ENCODE measurements at places on chromosomes 6 and 20.

DNA sequence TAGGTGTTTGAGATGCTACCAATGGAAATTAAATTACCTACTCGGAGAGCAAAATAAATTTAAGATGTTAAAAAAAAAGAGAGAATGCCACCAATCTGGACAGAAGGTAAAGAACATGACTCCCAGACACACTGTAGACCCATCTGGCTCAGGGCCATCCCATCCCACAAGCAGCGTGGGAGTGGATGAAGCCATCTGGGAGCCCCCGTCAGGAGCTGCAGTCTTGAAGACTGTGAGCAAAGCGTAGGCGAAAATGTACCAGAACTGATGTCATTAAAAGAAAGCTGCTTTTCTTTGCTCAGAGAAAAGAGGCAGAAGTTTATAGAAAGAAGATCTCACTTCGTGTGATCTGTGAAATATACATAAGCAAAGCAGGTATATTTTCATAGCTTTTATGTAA is 815.7 kb downstream of the QKI start:
- no peak for DNase-seq

GRCh38 chr6:11770546-11771466 is 7.8 kb downstream of the ADTRP start:
- no peak for DNase-seq

DNA sequence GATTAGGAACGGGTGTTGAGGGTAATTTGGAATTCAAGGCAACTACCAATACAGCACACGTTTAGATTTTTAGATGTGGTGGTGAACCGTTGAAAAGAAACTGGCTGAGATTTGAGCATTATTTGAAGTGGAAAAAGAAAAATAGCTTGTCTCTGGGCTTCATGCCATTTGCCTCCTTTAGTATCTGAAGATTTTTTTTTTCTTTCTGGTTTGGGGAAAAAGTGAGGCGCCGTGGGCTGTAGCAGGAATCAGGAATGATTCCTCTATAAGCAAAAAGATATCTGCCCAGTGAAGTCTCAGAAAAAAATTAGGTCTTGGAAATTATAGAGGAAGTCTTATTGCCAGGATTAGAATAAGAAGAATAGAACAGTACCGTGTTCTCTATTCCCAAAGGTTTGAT is 88.5 kb downstream of the RPS12 start:
- no peak for DNase-seq

DNA sequence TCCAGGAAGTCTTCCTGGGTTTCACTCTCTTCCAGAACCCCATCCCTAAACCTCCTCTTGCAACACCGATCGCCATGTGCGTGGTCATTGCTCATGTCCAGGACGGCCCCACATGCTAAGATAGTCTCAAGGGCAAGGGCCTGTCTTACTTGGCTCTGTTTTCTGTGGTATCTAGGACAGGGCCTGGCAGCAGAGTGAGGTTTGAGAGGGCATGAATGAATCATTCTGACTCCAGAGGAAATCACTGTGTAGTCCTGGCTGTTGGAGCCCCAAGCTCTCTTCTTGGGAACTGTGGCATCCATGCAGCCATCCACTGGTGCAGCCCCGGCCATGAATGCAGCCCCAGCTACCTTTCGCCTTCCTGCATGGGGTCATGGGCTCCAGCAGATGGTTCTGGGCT is 12.4 kb downstream of the SIRPA start:
- DNase-seq = no peak

GRCh38 chr6:112639391-112639831 is 292.3 kb downstream of the RFPL4B start:
- DNase-seq = no peak

- no peak for DNase-seq
These were observed 43.7 kb upstream of the HFE start for GRCh38 chr6:26043384-26044139.

DNA sequence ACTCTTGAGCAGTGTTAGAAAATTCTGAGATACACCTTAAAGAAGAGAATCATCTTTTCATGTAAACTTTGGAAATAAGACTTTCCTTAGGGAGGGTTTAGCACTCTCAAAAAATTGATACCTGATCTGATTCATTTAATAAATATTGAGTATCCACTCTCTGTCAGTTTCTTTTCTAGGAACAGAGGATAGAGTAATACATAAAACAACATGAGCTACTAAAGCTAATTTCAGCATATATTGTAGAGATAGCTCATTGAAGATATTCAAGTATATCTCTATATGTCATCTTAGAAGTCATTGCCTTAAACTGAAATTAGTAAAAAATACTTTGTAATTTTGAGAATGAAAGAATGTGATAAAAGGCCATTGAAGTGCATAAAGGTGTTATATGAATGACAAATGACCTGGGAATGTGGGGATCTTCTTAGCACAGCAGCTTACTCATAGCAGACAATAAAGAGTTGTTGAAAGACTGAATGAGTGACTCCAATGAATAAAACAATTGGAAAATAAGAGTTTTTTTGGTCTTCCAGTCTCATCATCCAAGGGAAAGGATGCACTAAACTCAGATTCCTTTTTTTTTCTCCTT is 29.2 kb downstream of the RHAG start:
- no peak for DNase-seq

- DNase-seq = no peak
These were observed 96.4 kb downstream of the IRF4 start for GRCh38 chr6:487956-488355.

DNA sequence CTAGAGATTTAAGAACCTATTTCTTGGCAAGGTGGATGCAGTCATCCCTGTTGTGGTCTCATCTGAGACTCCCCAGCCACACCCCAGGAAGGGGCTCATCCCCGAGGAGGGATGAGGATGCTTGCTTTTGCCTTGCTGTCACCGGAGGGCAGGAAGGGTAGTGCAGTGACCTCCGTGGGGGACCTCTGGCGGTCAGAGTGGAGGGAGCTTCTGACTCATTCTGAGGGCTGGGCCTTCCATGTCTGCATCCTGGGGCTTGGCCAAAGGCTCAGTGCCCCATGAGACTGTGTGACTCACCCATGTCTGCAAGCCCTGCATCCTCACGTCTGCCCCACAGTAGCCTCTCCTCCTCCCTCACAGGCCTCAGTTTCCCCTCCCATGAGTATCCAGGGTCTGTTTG is 38.7 kb downstream of the UQCC2 start:
- no peak for DNase-seq

DNA sequence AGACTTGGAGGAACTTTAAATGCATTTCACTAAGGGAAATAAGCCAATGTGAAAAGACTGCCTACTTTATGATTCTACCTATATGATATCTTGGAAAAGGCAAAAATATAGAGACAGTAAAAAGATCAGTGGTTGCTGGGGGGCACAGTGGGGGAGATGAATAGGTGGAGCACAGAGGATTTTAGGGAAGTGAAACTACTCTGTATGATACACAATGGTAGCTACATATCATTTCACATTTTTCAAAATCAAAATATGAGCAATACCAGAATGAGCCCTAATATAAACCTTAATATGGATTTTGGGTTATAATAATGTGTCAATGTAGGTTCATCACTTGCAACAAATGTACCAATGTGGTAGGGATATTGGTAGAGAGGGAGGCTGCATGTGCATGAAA is 161.4 kb upstream of the HTR1E start:
- no peak for DNase-seq

DNA sequence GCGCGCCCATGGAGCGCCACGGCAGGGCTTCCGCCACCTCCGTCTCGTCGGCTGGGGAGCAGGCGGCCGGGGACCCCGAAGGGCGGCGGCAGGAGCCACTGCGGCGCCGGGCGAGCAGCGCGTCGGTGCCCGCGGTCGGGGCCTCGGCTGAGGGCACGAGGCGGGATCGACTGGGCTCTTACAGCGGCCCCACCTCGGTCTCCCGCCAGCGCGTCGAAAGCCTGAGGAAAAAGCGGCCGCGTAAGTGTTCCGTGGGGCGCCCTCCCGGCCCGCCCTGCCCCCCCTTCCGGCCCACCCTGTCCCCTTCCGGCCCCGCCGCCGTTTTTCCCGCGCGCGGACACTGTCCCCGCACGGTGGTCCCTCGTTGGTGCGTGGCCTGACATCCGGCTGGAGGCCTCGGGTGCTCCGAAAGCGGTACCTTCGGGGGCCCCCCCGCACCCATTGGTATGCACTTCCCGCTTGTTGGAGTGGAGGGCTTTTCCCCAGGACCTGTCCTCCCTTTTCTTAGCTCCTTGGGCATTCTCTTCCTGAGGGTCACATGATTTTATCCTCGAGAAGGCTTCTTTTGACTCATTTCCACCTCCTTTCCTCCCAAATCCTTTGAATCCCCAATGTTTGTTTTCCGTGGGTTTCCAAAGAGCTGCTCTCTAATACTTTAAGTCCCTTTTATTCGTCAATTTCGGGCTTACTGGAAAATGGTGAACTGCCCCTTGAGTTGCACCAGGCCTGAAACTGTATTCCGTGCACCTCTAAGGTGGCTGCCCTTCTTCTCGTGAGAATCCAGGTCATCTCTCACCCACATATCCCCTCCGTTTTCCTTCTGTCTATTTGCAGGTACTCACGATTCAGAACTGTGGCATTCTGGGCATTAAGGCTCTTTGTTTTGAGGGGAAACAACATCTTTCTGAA is 556 bp downstream of the PANK2 start:
- DNase-seq = peak; percentile 45

GRCh38 chr6:19558201-19558600 is 279.0 kb upstream of the ID4 start:
- no peak for DNase-seq

- DNase-seq = no peak
These were observed 395.3 kb upstream of the BTBD3 start for GRCh38 chr20:11522366-11522741.

- no peak for DNase-seq
These were observed at the start of gene THEMIS for GRCh38 chr6:127900935-127901334. Gene THEMIS, minus strand, starts transcription at chr6:127901058. Its CDS starts 126 bp downstream, at chr6:127900932.

GRCh38 chr6:162679681-162680080 is 47.9 kb downstream of the PRKN start:
- DNase-seq = no peak

GRCh38 chr20:10594296-10594868 is 79.4 kb downstream of the JAG1 start:
- no peak for DNase-seq

DNA sequence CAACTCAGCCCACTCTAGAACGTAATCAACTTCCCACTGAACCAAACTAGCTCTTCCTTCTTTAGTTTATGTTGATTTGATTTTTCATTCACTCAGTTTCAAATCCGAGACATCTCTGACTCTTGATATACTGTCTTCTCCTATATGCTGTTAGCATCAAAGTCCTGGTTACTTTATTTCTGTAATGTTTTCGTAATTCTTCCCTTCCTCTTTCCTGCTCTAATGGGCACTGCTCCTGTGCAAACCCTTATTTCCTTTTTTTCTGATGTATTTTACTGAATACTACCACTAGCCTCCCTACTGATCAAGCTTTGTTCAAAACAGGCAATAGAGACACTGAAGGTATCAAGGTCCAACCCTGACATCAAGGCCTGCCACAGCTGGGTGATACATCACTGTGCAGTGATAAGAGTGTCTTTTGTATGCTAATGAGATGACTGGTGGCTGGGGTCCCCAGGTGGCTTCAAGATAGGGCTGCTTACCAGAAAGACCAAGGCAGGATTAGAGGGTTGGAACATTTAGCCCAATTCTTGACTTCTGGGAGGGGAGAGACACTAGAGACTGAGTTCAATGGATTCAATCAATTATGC is 95.2 kb downstream of the KIF13A start:
- DNase-seq = no peak

DNA sequence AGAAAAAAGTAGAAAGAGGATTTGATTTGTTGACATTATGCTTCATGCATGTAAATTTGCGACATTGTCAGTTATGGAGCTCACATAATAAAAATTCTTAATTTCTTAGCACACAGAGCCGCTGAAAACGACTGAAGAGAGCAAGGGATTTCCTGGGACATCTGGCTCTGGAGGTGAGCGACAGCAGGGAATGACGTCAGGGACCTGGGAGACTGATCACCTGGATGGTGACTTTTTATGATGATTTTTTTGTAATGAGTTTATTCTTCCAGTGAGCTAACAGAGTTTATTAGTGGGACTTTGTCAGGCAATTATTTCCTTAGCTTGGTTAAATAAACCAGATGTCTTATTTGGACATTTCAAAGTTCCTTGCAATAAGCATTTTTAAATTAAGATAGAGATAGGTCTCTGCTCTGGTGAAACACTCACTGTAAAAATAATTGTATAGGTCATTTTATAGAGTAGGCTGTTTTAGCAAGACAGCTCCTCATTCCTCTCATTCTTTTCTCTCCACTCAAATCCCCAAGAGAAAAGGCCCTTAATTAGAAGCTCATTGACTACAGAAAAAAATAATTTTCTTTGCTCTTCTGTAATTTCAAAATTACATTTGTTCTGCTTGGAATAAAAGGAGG is 19.4 kb downstream of the TMEM200A start:
- no peak for DNase-seq

DNA sequence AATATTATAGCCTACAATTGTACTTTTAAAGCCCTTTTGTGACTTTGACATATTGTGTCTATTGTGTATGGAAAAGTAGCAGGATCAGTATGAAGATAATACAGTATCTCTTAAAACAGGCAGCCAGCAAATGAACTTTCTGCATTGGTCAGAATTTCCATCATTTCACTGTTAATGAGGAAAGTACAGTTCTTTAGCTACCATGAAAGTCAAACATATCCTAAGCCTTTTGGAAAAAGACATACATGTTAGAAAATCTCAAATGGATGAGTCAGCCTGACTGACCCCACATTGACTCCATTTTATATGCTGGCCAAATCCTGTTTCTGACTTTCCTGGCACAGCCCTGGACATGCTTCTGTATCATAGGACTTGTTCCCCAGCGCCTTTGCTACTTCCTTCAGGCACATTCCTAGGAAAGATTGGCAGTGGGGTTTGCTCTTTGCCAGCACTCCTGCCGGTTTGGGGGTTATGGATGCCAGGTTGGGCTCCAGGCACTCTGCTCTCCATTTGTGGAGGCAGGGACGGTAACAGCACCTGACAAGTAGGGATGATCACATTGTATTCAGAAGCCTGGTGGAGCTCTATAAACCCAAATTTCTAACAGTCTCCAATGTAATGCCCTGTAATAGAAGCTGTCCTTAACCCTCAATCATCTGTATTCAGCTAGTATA is 43.7 kb downstream of the TOP1 start:
- DNase-seq = no peak

DNA sequence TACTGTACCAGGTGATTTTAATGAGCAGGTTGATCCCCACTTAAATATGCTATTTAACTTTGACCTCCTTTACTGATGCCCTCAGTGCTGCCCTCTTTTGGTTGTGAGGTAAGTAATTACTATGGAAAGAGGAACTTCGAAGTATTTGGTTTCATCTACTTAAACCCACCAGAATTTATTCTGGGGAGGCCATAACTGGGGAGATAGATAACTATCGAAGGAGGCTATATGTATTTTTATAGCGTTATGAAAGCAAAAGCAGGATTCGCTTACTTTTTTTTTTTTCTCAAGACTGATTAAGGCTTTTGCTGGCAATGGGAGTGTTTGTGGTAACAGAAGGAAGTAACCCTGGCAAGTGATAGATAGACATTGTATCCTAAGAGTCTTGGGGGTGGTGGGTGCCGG is 168.9 kb upstream of the CENPW start:
- DNase-seq = peak; percentile 67

DNA sequence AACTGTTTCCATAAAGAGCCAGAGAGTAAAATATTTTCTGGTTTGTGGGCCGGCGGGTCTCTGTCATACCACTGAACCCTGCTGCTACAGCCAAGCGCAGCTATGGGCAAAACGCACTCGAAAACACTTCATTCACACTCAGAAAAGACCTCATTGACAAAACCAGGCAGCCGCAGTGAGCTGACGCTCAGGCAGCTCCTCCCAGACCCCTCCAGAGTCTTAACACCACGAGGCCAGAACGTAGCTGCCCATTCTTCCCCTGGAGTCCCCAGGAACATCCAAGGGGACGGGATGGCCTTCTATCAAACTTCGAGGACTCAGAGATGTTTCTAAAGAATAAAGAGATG is 35.6 kb upstream of the ZBP1 start:
- DNase-seq = no peak

GRCh38 chr6:30613251-30614043 is 3.6 kb downstream of the PPP1R10 start:
- no peak for DNase-seq

Measured in KBM-7 (cell line).